MM.1S (cell line): ENCODE measurements at places on chromosomes 2 and 18.

DNA sequence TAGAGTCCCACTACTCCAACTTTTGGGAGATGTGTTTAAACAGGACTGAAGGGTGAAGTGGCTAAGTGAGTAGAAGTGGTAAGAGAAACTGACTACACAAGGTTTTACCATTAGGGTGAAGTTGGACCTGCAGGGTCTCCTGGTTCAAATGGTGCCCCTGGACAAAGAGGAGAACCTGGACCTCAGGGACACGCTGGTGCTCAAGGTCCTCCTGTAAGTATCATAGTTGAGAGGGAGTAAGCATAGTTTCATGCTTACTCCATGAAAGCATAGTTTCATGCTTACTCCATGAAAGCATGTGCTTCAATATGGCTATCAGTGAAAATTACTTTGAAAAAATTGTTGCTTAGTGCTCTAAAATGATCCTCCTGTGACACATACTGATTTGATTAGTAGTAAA, 19.1 kb downstream of the COL3A1 start:
- DNase-seq: no peak

DNA sequence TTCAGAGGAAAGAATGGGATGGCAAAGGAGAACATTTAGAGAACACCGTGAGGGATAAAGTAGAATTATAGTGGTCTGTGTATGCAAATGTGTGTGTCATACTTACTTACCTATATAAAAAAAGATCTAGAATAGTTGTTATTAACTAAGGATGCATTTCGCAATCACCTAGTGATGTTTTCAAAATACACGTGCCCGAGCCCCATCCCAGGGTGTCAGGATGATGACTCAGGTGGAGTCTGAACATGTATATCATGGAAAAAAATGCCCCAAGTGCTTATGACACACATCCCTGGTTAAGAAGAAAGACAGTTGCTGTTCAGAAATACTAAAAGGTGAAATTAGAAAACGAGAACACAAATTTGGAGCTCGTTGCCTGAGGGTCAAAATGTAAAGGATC, 109.0 kb downstream of the CERS6 start:
- DNase-seq: no peak

- no peak for DNase-seq
Observed at GRCh38 chr2:217616936-217617335, 385.9 kb downstream of the TNS1 start.

DNA sequence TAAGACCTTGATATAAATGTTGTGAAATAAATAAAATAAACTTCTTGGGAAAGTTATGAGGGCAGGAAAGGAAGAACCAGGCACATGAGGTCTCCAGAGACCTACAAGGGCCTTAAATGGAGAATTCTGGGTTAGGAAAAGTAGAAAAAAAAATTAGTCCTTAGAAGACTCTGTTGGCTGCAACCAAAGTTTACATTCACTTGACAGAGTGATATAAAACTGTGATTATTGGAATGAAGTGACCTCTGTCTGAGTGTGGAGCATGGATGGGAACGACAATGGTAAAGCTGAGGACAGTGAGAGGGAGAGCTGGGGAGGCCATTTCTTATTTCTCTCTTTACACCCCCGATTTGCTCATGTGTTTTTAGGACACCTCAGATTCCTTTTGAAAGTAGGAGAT, 29.0 kb upstream of the CAVIN2 start:
- no peak for DNase-seq

DNA sequence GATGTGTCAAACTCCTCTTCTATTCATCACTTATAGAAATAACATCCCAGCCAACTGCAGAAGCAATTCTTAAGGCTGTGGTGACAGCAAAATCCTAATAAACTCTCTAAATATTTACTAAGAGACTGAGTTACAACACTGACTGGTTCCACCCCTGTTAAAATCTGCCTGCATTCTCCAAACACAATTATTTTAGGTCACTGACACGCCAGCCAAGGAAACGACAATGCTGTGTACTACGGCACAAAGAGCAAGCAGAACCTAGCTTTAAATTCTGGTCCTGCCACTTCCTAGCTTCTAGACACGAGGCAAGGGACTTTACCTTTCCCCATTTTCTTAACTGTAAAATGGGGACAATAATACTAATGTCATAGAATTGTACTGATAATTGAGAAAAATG, 4.1 kb downstream of the CYRIA start:
- DNase-seq: no peak

GRCh38 chr18:68780802-68781635, 16.9 kb upstream of the CCDC102B start:
- no peak for DNase-seq

GRCh38 chr2:170307052-170307451, 129.1 kb downstream of the MYO3B start:
- no peak for DNase-seq

DNA sequence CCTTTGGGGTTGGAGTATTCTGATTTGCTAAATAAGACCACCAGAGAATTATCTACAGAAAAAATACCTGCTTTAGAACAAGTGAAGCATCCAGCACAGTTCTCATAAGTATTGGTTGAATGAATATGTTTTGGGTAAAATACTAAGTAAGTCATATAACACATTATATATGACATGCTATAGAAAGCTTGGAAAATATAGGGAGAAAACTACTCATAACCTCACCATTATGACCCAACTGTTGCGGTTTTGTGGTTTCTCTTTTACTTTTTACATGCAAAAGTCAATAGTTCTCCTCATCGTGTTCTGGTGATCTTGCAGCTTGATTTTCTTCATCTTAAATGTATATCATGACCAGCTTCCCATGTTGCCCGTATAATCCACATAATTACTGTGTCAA, 66.2 kb downstream of the DIPK1C start:
- no peak for DNase-seq

DNA sequence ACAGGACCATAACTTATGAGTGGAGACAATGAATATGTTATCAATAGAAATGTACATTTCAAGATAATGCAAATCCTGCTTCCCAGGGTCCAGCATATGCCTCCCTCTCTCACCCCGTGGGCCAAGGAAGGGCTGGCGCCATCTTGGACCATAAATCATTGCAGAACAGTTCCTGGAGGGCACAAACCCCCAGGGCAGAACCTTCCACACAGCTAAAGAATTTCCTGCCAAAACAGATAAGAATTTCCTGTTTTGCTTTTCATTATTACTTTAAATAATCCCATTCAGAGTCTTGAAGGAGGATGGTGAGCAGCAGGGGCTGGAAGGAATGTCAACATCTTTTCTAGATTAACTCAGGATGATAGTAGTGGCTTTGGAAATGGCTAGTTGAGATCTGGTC, 53.7 kb downstream of the EHD3 start:
- no peak for DNase-seq
